ENCODE measurements at places on chromosomes 1 and 21.

DNA sequence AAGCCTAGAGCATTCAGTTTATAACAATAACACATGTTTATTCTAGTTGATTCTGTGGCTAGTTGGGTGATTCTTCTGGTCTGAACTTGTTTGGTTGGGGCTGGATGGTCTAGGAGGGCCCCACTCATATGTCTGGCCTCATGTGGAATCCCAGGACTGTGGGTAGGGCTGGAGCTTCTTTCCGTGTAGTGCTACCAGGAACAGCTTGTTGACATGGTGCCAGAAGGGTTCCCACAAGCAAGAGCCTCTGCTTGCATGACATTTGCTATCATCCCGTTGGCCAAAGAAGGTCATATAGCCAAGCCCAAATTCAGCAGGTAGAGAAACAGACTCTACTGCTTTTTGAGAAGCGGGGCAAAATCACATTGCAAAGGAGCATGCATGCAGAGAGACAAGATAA is 67.6 kb upstream of the PPP2R5A start:
- no peak for DNase-seq

- DNase-seq = peak; percentile 32
Measured at GRCh38 chr1:203860396-203861025, 888 bp upstream of the SNRPE start.

DNA sequence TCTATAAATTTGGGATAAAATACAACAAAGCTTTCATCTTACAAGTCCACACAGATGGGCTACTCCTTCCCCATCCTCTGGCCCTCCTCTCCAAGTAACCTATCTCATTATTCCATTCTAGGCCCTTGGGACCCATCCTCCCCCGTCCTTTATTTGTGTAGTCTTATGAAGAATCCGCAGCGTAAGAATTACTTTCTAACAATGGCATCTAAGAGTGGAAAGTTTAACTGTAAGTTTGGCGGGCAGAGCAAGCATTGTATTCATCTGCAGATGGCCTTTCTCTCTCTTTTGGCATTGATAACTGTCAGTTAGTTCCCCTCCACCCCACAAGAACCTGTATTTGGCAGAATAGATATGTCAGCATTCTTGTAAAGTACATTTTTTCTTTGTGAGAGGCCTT is 91.9 kb upstream of the TSPAN2 start:
- DNase-seq = no peak

DNA sequence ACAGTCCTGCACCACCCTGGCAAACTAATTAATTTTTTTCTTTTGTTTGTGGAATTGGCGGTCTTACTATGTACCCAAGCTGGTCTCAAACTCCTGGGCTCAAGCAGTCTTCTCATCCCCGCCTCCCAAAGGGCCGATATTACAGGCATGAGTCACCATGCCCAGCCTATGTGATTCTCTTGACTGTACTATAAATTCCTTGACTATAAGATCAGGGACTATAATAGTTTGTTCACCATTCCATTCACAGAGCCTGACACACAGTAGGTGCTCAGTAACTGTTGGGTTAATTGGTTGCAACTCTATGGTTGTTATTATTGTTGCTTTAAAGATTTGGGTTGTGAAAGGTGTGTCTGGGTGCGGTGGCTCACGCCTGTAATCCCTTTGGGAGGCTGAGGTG is 17.2 kb downstream of the DAP3 start:
- no peak for DNase-seq

GRCh38 chr1:176575991-176576390 is 113.0 kb downstream of the PAPPA2 start:
- DNase-seq = no peak

- no peak for DNase-seq
Measured at GRCh38 chr1:91584878-91585277, 84.2 kb downstream of the CDC7 start.

GRCh38 chr1:195663549-195664280 is 944.5 kb downstream of the KCNT2 start:
- DNase-seq = no peak

DNA sequence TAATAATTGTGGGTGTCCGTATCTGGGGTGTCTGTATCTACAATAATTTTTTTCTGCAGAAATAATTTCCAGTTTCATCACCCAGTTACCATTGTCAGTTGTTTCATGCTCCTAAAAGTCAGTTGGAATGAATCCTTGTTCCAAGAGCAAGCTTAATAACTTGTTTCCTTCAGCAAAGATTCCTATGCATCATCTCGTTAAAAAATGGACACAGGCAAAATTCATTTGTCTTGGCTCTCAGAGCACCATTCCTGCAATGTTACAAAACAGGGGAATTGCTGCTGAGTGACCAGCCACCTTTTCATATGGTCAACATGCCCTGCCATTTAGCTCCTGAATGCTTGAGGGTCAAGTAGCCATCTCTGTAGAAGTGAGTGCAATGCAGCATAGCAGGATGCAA is 393.4 kb downstream of the KCNT2 start:
- no peak for DNase-seq

GRCh38 chr1:19866029-19866428 is 16.2 kb upstream of the OTUD3 start:
- DNase-seq = no peak

DNA sequence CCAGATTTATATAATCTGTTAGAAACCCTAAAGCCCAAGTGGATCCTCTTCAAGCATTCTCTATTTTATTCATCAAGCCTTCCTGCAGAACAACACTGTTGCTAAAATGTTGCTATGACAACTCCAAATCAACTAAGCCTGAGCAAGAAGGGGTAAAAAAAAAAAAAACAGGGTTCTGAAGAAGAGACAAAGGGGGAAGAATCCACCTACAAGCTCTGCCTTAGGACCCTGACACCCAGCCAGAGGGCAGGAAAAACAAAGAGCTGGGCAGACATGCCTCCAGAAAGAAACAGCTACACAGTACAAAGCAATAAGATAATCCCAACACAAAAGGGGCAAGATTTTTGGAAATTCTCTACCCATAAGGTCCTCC is 1.3 kb downstream of the USF1 start:
- DNase-seq = no peak

- DNase-seq = no peak
Measured at GRCh38 chr1:186763107-186763506, 65.6 kb upstream of the PLA2G4A start.

DNA sequence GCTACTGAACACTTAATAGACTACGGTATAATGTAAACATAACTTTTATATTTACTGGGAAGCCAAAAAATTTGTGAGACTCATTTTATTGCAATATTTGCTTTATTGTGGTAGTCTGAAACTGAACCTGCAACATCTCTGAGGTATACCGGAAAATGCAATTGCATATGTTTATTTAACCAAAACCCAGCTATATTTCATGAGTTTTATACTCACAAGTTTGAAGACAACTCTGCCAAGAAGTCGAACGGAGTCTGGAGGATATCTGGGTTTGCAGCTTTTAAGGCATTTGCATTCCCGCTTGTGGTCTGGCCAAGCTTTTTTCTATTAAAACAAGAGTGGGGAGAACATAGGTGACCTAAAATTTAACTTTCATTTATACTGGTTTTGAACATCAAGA is 171.9 kb downstream of the SMYD3 start:
- DNase-seq = no peak

DNA sequence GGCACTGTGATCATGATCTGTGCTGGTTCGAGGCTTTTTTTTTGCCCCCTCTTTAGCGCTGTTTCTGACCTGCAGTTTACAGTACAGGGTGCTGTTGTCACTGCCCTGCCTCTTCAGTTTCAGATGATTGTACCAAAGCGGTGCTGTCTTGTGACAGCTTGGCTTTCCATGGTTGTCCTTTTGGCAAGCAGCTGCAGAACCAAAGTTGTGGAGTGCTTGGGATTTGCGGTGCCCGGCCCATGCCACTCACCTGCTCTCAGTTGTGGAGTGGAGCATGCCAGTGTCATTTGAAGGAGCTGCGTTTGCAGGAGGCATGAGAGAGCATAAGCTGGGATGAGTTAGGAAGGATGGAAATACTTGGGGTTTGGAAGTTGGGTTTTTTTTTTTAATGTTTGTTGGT is 48.4 kb downstream of the DOP1B start:
- DNase-seq = no peak

DNA sequence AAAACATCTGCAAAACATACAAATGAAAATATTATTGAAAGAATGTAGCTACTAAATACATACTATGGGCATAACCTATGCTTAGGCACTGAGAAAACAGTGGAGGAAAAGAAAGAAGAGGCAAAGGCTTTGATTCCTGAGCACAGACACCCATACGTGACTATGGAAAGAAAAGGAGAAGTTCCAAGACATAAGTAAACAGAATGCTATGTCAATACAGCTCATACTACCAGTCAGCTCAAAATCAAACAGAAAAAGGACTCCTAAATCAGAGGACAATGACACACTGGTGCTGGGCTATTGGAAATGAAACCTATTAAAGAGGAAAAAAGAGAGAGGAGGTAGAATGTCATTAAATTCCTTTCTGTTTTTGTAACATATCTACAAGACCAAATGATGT is 225.4 kb downstream of the SMYD3 start:
- no peak for DNase-seq

DNA sequence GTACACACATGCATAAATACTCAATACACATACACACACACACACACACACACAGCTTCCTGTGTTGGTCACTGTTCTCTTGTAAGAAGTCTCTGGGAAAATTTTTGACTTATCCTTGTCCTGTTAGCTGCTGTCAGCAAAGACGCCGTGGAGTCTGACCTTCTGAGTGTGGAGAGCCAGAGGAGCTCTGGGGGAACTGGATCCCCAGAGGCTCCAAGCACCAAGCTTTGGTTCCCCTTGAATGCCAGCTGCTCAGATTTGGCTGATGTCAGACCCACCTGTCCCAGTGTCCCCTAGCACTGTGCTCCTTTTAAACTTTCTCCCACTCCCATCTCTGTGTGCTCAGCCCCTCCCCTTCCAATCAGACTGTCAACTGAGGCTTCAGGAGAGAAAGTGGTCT is 319.1 kb downstream of the CAMTA1 start:
- no peak for DNase-seq

- DNase-seq = peak; percentile 98
Measured at GRCh38 chr1:184002071-184002470, 35.5 kb downstream of the COLGALT2 start.

GRCh38 chr1:55526716-55527115 is 311.6 kb upstream of the USP24 start:
- DNase-seq = no peak

- peak; percentile 36 for DNase-seq
Measured at GRCh38 chr1:203215573-203215972, 13.9 kb downstream of the CHIT1 start.

- peak; percentile 79 for DNase-seq
Measured at GRCh38 chr1:184504040-184504954, 117.5 kb downstream of the C1orf21 start.

DNA sequence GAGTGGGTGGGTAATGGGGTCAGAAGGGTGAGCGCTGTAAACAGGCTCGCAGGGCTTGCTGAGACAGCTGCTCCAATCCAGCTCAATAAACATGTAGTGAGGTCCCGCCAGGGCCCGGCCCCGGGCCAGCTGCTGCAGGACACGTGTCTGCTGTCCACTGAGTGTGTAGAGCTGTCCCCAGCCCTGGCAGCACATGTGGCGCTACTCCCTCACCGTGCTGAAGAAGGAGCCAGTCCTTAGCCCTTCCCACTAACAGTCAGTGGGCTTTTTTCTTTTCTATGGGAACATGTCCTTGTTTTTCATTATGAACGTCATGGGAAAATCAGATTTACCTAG is 78.9 kb upstream of the C1orf174 start:
- DNase-seq = no peak

GRCh38 chr1:71492298-71493041 is 411.6 kb upstream of the ZRANB2 start:
- no peak for DNase-seq

- DNase-seq = no peak
Measured at GRCh38 chr1:228154670-228155571, 5.2 kb downstream of the GJC2 start.

Measured in cerebellar cortex (tissue), 1 donor.